Activated CD8-positive, alpha-beta memory T cell treated with anti-CD3 and anti-CD28 coated beads, Interleukin-2, amount 50 U/mL, for 48 hours (primary cell): ENCODE measurements at places on chromosomes 5 and 9.

- DNase-seq = no peak
These were observed 40.8 kb upstream of the GARNL3 start for GRCh38 chr9:127223810-127224177.

- no peak for DNase-seq
These were observed 101.8 kb downstream of the PJA2 start for GRCh38 chr5:109307951-109308350.

GRCh38 chr5:926417-927171 lies 33.9 kb downstream of the TRIP13 start:
- no peak for DNase-seq

- no peak for DNase-seq
These were observed 45.7 kb upstream of the SLCO4C1 start for GRCh38 chr5:102341681-102342288.

GRCh38 chr9:81627481-81627880 lies 61.9 kb downstream of the TLE1 start:
- DNase-seq = no peak

DNA sequence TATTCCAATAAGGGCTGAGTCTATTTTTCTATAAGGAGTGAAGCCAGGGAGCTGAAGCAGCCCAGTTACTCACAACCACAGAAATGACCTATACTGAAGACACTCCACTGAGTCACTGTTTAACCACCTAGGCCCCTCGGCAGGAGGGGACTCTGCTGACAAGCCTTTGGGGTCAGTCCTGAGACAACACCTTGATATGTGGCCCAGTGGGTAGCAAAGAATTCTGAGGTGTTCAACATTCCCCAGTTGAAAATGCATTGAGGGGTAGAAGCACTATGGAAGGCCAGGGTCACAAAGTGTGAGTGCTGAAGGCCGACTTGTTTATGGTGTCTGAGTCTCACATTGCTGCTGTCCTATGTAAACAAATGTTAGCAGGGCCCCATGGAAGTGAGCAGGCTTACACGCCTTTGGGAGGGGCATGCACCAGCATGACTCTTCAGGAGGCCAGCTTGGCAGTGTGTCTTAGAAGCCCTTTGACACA lies 112.6 kb upstream of the NFIL3 start:
- no peak for DNase-seq

GRCh38 chr5:33583332-33583731 lies 142.6 kb downstream of the TARS1 start:
- DNase-seq = no peak

DNA sequence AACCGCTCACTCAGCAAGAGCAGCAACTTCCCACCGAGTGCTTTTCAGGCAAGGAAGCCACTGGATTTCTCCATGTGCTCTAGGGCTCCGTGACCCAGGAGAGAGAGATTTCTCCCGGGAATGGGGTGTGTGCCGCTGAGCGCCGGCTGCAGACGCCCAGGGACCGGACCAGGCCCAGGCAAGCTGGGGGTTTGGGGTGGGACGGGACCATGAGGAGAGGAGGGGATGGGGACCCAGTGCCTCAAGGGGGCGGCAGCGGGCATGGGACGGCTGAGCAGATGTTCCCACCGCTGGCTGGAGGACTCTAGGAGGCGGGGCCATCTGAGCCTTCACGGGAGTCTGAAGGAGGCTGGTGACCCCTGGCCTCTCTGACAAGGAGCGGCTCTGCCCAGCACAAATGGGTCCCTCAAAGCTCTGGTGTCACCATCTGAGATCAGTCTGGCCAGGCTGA lies 8.5 kb downstream of the LCN9 start:
- DNase-seq = no peak
